ENCODE measurements at places on chromosomes 4 and X.

- no peak for DNase-seq
These were observed 24.3 kb downstream of the HS3ST1 start for GRCh38 chr4:11404431-11404830.

- DNase-seq, result no peak
These were observed 432.4 kb downstream of the GBA3 start for GRCh38 chr4:23125118-23125517.

DNA sequence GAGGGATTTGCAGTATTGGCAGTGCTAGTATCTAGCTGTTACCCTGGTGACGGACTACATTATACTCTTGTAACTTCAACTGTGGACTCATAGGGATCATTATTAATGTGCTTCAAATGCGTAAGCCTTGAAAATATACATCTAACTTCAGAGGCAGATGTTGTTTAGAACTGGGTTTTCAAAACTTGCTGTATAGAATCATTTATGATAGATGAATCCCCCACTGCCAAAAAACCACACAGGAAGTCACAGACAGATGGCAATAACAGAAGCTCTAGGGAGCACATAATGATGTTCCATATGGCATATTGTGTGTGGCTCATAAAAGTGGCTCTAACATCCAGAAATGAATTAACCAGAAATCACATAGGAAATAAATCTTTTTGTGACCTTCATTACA, 62.3 kb upstream of the RELL1 start:
- no peak for DNase-seq

DNA sequence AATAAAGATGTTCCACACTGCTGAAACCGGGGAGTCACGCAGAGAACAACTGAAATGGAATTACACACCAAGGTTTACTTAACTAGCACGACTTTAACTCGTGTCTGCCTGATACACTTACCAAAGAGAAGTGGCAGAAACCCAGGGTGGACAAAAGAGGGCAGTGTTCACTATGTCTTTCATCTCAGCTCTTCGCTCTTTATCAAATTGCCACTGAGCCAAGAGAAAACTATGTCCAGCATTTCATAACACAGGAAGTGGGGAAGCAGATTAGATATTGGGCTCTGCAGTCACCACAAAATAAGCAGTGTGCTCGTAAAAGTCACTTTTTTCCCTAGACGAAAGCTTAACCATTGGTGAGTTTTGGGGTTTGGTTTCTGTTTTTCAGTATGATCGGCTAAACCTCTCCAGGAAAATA, 155.7 kb downstream of the CHIC2 start:
- DNase-seq, result no peak

DNA sequence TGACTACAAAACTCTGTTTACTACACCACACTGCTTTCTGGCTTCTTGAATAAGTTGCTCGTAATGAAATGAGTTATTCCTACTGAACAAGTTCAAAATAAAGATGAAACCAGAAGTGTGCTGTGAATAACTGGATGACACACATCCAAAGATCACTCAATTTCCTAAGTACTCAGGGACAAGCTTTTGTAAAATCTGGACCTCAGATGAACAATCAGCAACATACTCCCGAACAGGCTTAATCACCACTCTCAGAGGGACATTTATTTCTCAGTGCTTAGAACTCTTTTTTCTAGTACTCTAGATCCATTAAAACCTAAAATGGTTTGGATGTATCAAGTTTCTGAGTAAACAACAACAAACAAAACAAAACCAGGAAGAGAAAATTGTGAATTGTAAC, 61.5 kb upstream of the EXOC1L start:
- DNase-seq, result no peak

DNA sequence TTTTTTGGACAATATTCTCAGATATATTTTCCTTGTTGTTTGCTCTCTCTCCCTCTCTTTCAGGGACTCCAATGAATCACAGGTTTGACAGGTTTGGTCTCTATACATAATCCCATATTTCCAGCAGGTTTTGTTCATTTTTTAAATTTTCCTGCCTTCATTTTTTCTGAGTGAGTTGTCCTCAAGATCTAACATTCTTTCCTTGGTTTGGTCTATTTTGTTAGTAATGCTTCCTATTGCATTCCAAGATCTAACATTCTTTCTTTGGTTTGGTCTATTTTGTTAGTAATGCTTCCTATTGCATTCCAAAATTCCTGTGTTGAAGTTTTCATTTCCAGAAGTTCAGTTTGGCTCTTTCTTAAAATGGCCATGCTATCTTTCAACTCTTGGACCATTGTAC, 45.3 kb upstream of the ZMAT1 start:
- DNase-seq, result no peak

DNA sequence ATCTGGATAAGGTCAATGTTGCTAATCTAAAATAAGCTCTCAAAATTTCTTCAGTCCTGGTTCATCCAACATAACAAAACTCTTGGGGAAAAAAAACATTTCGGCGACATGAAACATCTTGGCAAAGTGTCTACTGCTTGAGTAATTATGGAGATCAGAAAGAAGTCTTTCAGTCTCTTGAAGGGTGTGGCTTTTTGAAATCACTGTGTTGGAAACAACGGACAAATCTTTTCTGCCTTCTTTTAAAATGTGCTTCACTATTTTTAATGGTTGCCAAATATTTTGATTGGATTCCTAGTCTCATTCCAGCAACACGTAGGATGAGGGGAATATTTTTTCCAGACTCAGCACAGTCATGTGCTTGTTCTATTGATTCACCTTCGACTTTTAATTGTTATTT, 138.6 kb downstream of the KLHL8 start:
- DNase-seq, result no peak

- DNase-seq, result no peak
These were observed 12.6 kb downstream of the TAF1 start for GRCh38 chrX:71378732-71379131.

- DNase-seq, result no peak
These were observed 35.1 kb downstream of the RBM47 start for GRCh38 chr4:40594261-40595178.

DNA sequence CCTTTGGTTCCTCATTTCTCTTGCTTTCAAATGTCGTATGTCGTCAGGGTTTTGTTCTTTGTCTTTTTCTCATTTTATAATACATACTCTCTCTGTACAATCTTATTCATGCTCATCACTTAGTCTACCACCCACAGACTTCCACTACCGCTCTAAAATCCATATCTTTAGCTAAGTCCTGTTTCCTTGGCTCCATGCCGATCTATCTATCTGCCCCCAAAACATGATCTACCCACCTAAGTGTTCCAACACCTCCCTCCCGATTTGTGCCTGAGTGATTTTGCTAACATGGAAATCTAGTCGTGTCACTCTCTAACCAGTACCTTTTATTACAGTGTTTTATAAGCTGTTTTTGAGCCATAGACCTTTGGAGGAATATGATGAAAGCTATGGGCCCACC, 65.6 kb upstream of the PGAM4 start:
- no peak for DNase-seq

GRCh38 chr4:15864651-15865566, 73.6 kb downstream of the FGFBP1 start:
- no peak for DNase-seq

GRCh38 chr4:45568694-45569093, 555.2 kb downstream of the GABRG1 start:
- no peak for DNase-seq

DNA sequence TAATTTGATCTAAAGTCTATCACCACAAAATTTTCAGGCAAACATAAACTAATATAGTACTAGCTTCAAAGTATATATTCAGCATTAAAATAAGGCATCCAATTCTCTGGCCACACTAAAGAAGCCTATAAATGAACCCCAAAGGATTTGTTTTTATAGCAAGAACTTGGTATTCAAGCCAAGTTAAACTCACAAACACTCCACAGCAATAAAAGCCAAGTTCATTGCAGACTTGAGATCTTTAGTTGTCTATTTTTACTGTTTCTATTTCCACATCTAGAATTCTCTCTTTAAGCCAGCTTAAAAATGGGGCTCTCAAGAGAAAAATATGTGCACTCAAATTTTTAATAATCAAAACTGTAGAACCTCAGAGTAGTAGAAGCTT, 51.1 kb downstream of the WDFY3 start:
- DNase-seq, result no peak

DNA sequence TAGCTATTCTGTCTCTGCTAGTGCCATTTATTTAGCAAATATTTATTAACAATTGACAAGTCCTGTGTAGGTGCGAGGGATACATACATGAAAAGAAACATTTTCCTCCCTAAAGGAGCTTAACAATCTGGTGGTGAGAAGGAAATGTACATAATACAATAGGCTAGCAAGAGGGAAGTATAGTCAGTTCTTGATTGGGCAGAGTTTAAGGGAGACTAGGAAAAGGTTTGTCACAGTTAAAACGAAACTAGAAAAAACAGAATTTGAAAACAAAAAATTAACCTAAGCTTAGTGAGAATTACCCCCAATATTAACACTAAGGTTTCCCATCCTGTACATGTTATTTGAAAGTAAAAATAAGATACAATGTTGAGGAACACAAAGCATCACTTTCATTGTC, 8.6 kb upstream of the MAML3 start:
- DNase-seq, result no peak

DNA sequence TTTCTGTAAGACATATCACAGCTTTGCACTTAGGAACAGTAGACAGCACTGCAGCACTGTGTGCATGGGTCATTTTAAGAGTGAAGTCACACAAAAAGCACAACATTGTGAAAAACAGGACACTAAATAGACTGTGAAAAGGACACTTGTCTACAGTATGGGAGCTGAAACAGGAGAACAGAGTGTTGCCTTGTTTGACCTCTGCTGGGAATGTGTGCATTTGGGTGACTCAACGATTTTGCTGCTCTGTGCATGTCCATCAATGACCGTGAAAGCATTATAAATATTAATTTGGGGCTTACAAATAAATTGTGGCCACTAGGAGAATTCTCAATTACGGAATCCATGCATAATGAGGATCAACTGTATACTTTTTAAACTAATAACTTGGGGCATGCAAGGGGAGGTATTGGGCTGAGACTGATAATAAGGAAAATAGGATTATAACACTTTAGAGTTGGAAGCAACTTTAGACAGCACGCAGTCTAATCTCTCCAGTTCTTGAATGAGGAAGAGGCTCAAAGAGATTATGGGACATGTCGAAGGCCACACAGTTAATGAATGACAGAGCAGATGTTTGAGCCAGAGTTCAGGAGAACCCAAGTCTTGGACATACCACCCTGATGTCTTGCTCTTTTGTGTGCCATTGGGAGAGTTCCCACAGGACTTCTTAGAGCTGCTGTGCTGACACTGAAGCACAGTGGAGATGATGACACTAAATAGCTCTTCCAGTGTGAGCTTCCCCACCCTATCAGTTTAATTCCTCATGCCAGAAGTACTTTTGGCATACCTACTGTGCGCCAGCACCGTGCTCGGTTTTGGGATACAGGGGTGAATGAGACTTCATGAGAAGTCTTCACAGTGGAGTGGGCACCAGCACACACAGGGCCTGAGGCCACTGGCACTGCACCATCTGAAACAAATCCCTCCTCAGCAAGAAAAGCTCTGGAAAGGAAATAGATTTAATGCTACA, 79.3 kb downstream of the FRAS1 start:
- no peak for DNase-seq

- no peak for DNase-seq
These were observed 105.9 kb upstream of the TENM3 start for GRCh38 chr4:182137343-182137742.

- DNase-seq, result no peak
These were observed 47.3 kb upstream of the KCNE5 start for GRCh38 chrX:109672239-109672638.

- DNase-seq, result no peak
These were observed 32.0 kb downstream of the MAGEC1 start for GRCh38 chrX:141935645-141936044.

DNA sequence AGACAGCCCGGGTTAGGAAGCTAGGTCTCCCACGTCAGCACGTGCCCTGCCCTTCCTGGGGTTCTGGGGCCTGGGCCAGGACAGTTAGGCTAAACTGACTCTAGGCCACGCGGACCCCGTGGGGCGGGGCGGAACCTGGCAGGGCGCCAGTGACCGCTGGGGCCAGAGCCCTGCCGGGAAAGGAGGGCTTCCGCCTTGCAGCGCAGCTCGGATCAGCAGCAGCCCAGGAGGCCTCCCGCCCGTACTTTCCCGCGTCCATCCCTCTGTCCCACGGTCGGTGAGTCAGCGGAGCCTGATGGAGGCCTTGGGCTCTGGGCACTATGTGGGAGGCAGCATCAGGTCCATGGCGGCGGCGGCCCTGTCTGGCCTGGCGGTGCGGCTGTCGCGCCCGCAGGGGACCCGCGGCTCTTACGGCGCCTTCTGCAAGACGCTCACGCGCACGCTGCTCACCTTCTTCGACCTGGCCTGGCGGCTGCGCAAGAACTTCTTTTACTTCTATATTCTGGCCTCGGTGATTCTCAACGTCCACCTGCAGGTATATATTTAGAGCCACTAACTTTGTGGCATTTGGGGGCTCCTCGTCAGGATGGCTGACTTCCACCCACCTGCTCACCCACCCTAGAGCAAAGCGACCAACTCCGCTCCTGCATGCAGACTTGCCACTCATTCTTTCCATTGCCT, at the start of gene SMIM10:
Gene SMIM10, plus strand, starts transcription at position 191 of the 681 bp plus-strand sequence. Its CDS starts 105 bp downstream, at position 296.
- DNase-seq, result no peak

GRCh38 chr4:108601532-108601931, 18.8 kb upstream of the RPL34 start:
- no peak for DNase-seq

DNA sequence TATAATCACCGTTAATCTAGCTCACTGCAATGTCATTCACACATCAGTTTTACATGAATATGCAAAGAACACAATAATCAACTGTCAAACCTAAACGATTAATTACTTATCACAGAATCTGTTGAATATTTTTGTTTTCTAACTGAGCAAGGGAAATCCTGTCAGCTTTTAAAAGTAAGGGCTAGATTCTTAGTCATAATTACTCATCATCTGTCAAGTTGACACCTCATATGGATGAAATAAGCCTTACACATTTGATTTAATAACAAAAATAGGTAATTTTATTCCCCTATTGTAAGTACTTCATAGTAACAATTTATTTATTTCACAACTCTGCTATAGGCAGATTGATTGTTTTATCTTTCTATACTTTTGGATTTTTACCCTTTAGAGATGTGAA, 32.7 kb downstream of the TMA16 start:
- DNase-seq, result no peak

- DNase-seq, result no peak
These were observed 418.8 kb downstream of the BCOR start for GRCh38 chrX:39678914-39679313.

GRCh38 chr4:88022289-88022688, 14.9 kb downstream of the PKD2 start:
- no peak for DNase-seq

DNA sequence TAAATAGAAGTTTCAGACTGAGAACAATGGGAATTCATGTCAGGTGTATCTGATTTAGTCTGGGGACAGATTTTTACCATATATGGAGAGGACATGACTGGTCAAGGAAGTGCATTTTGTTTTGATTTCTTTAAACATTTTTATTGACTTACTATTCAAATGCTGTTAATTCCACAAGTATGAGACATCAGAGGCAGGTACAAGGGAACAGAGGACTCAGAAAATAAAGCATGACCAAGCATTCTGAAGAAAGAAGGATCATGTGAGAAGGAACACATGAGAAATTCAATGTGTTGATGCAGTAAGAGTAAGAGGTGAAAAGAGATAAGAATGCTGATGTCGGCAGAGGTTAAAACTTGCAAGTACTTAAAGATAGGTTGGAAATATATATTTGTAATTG, 1452.6 kb downstream of the PCDH7 start:
- peak; percentile 76 for DNase-seq

- no peak for DNase-seq
These were observed 1.0 kb downstream of the FAT4 start for GRCh38 chr4:125315576-125316400.

All from epithelial cell of prostate (primary cell).